ENCODE measurements at places on chromosomes 3 and 15.
A peak's percentile ranks its signal among the peaks of the same experiment; 100 is the strongest.

- no peak for DNase-seq
These were observed 384.9 kb upstream of the NECTIN3 start for GRCh38 chr3:110686701-110687100.

DNA sequence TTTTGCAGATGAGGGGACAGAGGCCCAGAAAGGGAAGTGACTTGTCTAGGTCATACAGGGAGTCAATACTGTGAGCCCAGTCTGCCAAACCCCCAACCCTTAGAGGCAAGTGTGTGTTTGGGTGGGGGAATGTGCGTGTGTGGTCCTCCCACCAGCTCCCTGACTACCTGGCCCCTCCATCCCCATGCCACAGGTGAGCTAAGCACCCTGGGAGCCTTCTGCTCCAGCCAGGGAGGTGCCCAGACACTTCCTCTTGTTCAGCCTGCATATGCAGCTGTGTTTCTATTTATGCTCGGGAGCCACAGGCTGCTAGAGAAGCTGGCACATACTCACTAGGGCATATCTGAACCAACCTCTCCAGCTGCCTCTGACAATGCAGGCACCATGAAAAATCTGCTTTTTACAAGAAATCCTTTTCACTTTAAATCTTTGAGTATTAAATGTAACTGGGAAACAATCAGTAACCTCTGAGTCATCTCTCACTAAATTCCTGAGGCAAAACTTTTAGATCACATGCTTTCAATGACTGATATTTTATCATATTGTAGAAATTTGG is 20.7 kb downstream of the TBC1D2B start:
- DNase-seq = no peak

DNA sequence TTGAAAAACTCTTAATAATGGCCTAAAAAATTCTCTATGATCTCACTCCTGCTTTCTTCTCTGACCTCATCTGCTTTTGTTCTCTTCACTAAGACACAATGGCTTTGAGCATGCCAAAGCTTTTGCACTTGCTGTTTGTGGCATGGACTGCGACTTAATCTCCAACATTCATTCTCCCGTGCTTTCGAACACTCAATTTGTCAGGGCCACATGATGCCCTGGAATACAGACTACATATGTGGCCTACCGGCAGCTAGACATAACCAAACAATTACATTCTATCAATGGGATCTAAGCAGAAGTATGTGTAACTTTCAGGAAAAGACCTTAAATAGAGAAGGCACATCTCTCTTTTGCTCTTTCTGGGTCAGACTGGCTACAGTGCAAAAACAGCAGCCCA is 506.5 kb downstream of the MAGI1 start:
- no peak for DNase-seq

GRCh38 chr15:85005319-85005718 is 23.7 kb downstream of the PDE8A start:
- no peak for DNase-seq

- no peak for DNase-seq
These were observed 104.8 kb downstream of the COL6A6 start for GRCh38 chr3:130621824-130622223.

GRCh38 chr3:13203398-13204176 is 130.4 kb upstream of the IQSEC1 start:
- DNase-seq = no peak

GRCh38 chr3:188164248-188164687 is 10.3 kb downstream of the LPP start:
- DNase-seq = no peak

- no peak for DNase-seq
These were observed 399.9 kb downstream of the LRTM1 start for GRCh38 chr3:54527953-54528352.

- DNase-seq = no peak
These were observed 52.8 kb downstream of the HERC1 start for GRCh38 chr15:63780969-63781368.

DNA sequence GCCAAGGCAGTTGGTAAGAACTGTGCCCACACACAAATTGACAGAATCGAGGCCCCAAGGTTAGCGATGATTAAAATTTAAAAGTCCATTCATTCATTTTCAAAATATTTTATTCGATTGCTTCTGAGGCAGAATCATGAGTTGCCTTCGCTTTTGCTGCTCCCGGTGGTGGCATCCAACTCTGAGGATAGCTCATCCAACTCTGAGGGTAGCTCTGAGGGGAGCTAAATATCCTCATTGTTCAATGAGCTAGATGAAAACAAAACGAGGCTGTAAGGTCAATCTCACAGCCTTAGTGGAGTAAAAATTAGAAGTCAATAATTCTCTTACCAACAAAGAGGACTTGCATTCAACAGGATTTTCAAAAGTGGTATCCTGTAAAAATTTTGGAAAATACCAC is 897 bp upstream of the CHL1 start:
- no peak for DNase-seq

- DNase-seq = no peak
These were observed 57.8 kb upstream of the TBC1D5 start for GRCh38 chr3:17800232-17800631.

DNA sequence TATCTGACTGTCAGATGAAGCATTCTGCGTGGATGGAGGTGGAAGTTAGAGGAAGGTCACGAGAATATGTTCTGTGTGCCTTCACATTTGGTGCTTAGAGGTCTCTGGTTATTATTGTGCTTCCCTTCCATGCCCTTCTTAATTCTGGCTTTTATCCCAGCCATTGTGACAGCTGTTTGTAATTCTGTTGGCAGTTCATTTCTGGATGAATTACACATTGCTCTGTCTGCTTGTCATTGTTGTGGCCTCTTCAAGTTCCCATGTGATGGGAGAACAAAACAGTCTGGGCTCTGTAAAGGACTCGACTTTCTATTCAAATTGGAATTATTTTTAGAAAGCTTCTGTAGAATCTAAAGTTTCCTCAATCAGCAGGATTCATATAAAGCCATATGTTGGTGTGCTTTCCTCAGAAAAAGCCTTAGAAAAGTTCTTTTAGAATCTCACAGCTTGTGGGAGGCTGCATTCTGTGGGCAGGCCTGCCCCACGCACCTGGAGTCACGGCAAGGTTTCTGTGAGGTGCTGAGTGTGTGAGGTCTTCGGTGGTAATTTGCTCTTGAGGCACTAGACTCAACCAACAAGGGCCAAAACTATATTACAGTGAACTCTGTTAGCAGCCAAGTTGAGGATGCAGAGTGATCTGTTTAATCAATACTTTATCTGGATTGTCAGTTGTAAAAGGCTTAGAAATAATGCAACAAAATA is 397.4 kb upstream of the AZI2 start:
- no peak for DNase-seq

DNA sequence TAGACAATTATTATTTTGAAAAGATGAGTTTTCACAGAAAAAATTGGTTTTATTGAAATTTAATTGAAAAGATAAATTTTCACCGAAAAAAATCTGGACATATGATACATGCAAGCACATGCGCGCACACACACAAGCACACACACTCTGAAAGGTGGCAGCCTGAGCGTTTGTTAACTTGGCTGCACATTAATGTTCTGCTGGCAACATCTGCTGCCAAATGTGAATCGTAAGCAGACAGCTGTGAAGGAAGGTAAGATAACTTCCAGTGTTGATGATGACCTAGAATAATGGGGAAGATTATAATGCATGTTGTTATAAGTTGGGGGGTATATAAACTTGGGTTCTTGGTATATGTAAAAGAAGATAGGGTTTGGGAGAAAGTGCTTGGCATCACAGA is 18.4 kb upstream of the CMTM7 start:
- DNase-seq = no peak

DNA sequence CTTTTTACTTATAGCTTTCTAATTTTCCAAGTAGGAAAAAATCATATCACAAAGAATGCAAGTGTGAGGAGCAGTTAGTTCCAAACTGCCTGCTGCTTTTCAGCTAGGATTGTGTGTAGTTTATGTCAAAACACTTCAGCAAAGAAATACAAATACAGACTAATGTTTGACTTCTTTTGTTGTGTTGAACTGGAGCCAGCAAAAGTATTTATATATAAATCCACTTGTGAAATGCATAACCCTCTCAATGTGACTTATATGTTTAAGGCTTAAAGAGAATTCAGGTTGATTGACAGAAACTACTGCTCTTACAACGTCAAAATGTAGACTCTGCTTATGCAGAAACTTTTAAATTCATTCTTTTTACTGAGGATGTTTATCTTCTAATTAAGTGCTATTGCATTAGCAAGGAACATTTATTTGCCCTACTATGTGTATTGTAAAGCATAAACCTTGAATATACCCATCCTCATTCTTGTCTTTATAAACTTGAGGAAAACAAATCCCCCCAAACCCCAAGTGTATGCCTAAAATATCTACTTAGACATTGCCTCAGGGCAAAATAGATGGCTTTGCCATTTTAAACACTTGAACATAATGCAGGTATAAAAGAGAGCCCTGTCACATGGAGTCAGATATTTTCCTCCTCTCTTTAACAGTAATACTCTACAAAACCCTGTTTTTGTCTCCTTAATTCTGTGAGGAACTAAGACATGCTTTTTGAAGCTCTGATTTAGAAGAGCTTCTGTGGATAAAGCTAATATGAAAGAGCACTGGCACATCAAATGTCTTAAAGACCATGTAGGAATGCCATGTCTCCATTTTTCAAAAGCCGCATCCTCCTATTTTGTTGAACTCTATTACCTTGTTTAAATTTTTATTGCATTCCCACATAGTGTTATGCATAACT is 302.8 kb upstream of the TBC1D5 start:
- peak; percentile 2 for DNase-seq

- DNase-seq = no peak
These were observed 57.9 kb upstream of the DCUN1D1 start for GRCh38 chr3:183038221-183038620.

- no peak for DNase-seq
These were observed 52.2 kb upstream of the CSTA start for GRCh38 chr3:122272879-122273278.

GRCh38 chr3:146546366-146546965 is 2.1 kb upstream of the PLSCR1 start:
- DNase-seq = no peak

DNA sequence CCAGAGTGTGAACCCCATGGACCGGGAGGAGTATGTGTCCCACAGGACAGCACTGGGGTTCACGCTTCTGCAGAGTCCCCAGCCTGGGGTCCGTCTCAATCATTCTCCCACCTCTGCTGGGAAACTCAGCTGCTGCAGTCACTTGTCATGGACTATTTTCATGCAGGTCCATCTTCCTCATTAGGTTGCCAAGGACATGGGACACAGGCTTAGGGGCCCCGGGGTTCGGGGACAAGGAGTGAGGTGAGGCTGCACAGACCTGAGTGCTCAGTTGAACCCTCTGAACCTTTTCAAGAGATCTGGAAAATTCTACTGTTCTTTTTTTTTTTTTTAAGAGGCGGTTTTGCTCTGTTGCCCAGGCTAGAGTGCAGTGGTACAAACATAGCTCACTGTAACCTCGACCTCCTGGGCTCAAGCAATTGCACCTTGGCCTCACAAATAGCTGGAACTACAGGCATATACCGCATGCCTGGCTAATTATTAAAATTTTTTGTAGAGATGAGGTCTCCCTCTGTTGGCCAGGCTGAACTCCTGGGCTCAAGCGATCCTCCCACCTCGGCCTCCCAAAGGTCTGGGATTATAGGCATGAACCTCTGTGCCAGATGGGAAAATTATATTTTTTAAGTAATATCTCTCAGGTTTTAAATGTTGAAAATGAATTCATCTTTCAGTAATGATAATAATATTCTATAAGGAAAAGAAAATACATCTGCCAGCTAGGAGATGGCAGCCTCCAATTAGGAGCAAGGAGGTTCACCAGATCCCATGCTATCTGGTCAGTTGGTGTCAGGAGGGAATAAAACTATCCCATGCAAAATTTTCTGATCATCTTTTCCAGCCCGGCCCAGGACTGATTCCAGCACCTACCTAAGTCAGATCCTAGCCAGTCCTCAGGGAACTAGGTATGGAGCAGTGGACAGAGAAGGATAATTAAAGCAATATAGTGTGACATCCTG is 45.2 kb downstream of the RPN1 start:
- no peak for DNase-seq

GRCh38 chr15:62453981-62454380 is 288.9 kb upstream of the C2CD4B start:
- DNase-seq = no peak

GRCh38 chr3:133492159-133492741 is 81.2 kb upstream of the CDV3 start:
- no peak for DNase-seq

DNA sequence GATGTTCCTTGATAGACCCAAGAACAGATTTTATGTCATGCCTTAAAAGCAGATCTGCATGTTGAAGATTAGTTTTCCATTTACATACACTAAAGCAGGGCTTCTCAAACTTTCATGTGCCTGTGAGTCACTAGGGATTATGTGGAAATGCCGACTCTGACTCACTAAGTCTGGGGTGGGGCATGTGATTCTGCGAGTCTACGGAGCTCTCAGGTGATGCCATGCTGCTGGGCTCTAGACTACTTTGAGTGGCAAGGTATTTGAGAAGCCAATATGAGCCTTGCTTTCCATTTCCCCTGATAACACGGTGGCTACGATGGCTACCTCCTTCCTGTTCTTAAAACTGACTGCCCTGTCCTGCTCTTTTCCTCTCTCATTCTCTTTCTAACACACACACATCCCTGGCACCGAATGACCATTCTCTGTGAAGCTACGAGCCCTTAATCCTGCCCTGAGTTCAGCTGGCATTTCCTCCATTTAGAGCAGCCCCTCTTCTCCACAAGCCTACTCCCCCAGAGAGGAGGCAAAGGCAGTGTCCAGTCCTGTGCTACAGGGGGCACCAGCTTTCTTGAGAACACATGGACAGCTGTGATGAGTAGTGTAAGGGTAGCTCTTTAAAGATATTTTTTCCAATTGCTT is 39.7 kb upstream of the PYGO1 start:
- no peak for DNase-seq

- no peak for DNase-seq
These were observed 48.7 kb downstream of the PRKAR2A start for GRCh38 chr3:48798998-48799397.

GRCh38 chr3:38984731-38985130 is 67.0 kb downstream of the SCN11A start:
- DNase-seq = no peak

DNA sequence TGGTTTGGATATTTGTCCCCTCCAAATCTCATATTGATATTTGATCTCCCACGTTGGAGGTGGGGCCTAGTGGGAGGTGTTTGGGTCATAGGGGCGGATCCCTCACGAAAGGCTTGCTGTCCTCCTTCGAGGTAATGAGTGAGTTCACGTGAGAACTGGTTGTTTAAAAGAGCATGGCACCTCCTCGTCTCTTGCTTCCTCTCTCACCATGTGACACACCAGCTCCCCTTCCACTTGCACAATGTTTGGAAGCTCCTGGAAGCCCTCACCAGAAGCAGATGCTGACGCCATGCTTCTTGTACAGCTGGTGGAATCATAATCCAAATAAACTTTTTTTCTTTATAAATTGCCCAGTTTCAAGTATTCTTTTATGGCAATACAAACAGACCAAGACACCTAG is 38.6 kb downstream of the RFTN1 start:
- DNase-seq = no peak

GRCh38 chr3:10757021-10757820 is 58.8 kb upstream of the SLC6A11 start:
- no peak for DNase-seq

- no peak for DNase-seq
These were observed 25.7 kb downstream of the PCOLCE2 start for GRCh38 chr3:142863010-142863817.

- no peak for DNase-seq
These were observed 426.4 kb downstream of the NLGN1 start for GRCh38 chr3:173823911-173824460.

GRCh38 chr3:153150991-153151390 is 11.0 kb upstream of the RAP2B start:
- no peak for DNase-seq

All from DMS153 (cell line).